Fibroblast of skin of left quadriceps (primary cell): ENCODE measurements at places on chromosomes 7 and 10.

- DNase-seq: no peak
Measured at GRCh38 chr7:90708841-90709317, 112.8 kb downstream of the CDK14 start.

GRCh38 chr7:104836976-104837375 lies 177.0 kb upstream of the KMT2E start:
- DNase-seq: no peak

DNA sequence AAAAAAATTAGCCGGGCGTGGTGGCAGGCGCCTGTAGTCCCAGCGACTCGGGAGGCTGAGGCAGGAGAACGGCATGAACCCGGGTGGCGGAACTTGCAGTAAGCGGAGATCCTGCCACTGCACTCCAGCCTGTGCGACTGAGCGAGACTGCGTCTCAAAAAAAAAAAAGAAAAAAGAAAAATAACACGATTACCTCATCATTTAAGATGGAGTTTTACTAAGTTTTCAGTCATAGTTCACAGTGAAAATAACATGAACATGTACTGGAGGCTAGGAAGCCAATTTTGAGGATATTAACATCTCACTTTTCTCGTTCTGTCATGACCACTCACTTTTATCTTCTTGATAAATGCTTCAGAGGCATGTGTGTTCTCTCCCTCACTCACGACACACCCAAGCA lies 3.1 kb upstream of the RUNDC3B start:
- DNase-seq: no peak

- no peak for DNase-seq
Measured at GRCh38 chr7:2062648-2063047, 170.1 kb downstream of the MAD1L1 start.

GRCh38 chr7:129417073-129417472 lies 17.2 kb upstream of the STRIP2 start:
- no peak for DNase-seq

DNA sequence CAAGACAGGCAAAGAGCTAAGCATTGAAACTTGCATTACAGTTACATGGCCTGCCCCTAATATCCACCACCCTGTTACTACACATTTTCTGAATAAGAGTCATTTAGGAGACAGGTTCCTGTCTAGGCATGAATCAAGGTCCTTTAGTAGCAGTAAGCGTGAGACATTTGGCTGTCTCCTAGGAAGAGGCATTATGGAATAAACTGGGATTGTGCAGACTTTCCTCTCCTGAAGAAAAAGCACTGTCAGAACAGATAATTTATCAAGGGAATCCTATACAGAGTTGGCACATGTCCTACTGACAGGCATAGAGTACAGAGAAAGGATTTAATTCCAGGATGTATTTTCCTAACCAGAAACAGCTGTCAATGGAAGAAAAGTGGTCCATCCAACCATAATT lies 111.9 kb downstream of the INHBA start:
- DNase-seq: no peak

DNA sequence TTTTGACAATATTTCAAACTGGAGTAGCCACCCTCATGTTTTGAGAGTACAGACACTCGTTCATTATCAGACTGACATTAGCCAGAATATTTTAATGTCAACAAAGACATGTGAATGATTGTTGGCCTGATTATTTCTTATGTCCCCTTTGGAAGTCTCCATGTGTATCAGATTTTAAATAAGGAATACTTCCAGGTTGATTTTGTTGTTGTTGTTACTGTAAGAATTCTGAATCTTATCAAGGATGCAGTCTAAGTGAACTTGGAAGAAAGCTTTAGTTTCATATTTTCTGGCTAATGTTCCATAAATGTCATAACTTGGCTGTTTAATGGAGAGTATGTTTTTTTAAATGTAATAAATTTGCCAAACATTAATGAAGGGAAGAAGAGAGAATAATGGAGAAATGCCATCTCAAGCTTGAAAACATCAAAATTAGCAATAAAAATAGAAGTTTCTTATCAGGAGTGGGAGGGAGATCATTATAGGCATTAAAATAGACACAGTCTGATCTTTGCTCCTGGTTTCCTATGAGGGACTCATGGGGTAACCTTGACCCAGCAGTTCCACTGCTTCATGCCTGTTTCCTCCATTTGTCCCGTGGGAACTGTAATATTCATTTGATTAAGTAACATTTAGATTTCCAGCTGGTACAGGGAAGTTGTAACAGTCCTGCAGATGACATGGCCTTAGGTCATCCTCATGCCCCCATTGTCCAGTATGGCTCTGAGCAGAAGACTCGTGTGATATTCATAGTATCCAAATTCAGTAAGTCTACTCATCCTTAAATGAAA lies 122.4 kb upstream of the KIAA1217 start:
- DNase-seq: no peak

DNA sequence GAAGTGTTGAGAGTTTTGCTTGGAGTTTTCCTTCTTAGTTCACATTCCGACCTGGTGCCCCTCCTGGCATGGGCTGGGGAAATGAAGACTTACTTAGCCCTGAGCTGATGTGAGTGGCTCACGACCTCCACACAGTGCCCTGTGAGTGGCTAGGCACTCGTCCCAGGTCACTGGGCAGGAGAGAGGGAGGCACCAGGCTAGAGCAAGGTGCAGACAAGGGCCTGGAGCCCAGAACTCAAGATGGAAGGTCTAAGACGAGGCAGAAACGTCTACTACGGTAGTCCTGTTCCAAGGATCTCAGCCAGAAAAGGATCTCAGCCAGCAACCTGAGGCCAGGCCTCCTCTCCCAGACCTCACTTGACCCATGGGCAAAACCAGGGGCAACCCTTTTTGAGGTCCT lies 22.4 kb downstream of the ANXA11 start:
- DNase-seq: no peak

DNA sequence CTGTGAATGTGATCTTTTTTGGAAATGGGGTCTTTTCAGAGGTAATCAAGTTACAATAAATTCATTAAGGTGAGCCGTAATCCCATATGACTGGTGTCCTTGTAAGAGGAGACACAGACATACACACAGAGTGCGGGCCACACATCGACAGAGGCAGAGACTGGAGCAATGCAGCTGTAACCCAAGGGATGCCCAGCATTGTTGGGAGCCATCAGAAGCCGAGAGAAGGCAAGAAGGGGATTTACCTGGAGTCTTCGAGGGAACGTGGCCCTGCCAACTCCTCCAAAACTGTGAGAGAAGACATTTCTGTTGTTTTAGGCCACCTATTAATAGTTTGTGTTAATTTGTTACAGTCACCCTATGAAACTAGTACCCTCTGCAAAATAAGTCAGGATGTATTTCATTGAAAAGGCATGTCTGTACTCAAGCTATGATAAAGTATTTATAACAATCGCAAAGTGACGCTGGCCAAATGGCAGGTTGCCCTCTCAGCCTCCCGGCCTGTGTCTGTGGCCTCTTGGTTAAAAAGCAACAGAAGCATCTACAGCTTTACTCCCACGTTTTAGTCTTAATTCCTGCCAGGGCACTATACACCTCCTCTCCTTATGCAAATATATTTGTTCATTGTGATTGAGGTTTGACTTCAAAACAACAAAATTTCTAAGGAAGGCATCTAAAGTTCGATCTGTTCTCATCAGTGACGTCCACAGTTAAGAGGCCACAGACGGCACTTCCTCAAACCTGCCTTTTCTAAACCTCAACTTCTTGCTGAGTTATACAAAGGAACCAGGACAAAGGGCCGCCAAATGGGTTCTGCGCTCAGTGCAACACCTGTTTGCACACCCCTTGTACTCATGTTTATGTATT lies 46.8 kb downstream of the HIPK2 start:
- no peak for DNase-seq

DNA sequence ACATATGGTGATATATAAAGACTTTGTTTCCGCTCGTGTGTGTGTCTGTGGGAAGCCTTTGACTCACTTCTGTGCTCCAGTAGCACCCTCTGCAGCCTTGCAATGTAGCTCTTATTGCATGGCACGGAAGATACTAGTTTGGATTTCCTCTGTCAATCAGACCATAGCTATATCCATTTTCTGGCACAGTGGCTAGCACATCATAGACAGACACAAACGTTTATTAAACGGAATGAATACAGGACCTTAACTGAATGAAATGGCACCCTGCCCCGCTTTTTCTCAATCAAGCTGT lies 124.0 kb upstream of the PTPN20 start:
- DNase-seq: no peak

GRCh38 chr7:111730476-111731300 lies 168.4 kb upstream of the IMMP2L start:
- DNase-seq: no peak

DNA sequence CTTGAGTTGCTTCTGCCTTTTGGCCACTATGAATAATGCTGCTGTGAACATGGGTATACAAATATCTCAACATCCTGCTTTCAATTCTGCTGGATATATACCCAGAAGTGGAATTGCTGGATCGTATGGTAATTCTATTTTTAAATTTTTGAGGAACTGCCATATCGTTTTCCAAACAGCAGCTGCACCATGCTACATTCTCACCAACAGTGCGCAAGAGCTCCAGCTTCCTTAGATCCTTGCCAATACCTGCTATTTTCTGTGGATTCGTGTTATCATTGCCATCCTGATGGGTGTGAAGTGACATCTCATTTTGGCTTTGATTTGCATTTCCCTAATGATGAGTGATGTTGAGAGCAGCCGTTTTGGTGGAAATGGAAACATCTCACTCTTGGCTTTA lies 26.7 kb downstream of the FRMD4A start:
- DNase-seq: no peak

- DNase-seq: no peak
Measured at GRCh38 chr10:86786368-86786767, 29.9 kb downstream of the BMPR1A start.

DNA sequence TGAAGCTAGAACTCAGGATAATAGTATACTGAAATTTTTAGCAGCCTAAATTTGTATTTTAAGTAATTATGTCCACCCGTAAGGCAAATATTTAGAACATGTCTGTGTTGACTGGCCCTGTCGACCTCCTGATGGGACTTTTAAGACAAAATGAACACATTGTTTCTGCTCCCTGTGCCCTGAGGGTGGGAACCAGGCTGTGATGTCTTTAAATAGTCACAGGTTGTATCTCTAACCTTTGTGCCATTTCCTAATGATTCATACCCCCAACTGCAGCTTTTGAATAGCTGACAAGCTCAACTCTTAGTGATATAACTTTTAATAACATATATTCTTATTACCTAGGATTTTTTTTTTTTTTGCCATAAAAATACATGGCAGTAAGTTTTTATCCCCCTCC lies 494.9 kb upstream of the AKR1E2 start:
- no peak for DNase-seq

DNA sequence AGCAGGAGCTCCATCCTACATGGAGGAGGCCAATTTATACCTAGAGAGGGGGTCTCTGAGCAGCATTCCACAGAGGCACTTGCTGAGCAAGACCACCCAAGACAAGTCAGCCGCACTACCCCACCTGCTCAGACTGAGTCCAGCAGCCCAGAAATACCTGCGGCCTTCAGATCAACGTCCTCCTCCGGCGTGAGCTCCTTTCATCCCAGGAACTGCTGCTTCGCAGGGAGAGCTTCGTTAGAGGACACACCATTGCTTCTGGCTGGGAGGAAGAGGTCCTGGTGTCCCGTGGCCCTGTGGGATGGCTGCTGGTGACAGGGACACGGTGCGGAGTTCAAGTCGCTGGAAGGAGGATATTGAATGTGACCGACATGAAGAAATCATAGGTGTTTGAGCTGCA lies 216.9 kb upstream of the PPP2R2D start:
- no peak for DNase-seq

DNA sequence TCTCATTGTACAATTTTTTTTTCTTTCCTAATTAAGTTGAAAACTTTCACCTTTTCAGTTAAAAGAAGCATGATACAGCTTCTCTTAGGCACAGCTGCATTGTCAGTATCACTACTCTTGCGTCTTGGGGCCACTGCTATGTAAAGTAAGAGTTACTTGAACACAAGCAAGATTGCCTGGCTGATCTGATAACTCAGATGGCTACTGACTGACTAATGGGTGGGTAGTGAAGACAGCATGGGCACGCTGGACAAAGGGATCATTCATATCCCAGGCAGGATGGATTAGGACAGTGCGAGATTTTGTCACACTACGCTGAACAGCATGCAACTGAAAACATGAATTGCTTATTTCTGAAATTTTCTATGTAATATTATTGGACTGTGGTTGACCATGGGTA lies 11.6 kb upstream of the ADAMTS14 start:
- DNase-seq: no peak

DNA sequence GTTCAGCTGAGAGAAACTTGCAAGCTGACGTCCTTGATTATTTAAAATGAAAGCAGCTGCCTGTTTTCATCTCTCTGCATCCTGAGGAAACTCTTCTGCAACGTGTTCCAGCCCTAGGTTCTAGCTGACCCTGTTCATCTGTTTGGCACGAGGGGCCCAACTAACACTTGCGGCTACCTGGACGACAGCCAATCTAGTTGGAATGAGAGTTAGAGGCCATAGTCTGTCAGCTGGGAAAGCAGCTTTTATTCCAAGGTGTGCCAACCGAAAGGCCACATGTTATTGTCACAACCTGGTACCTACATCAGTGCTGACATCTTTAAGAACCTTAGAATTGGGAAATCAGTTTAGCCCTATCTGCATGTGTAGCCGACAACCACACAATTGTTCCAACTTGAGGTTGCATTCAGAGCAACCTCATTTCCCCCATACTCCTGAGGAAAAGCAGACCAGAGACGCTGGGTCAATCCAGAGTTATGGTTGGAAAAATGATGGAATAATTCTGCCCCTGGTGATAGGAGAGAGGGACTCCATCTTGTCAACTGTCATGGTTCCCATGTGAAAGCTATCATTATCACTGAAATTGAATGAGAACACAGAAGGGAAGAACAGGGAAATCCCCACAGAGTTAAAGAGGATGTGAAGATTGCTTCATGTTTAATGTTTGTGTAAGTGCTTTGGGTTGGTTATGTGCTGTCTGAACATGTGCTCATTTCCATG lies 121.6 kb downstream of the EGFR start:
- DNase-seq: no peak

DNA sequence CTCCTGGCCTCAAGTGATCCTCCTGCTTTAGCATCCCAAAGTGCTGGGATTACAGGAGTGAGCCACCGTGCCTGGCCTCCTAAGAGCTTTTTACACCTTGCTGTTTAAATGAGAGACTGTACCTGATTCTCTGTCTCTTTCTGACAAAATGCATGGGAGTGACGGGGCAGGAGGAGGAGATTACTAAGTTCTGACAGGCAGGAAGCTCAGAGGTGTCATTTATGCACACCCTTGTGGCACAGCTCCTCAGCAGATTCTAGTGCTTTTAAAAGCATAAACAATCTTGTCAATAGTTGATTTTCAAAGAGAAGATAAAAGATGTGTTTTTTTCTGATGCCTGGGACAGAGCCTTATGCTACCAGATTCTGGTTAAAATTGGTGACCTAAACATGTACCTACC lies 39.7 kb upstream of the STEAP4 start:
- no peak for DNase-seq

- DNase-seq: no peak
Measured at GRCh38 chr10:30019468-30019867, 39.9 kb downstream of the JCAD start.

GRCh38 chr7:36231406-36231805 lies 78.4 kb downstream of the EEPD1 start:
- no peak for DNase-seq
